Cardiac muscle cell (in vitro differentiated cells and primary cell): ENCODE measurements at places on chromosomes 3 and 15. TPM values are rescaled to one million over a fixed set of nuclear protein-coding genes. Genes with fewer than 3 reads are reported as not detected.
A peak's percentile ranks its signal among the peaks of the same experiment; 100 is the strongest.

DNA sequence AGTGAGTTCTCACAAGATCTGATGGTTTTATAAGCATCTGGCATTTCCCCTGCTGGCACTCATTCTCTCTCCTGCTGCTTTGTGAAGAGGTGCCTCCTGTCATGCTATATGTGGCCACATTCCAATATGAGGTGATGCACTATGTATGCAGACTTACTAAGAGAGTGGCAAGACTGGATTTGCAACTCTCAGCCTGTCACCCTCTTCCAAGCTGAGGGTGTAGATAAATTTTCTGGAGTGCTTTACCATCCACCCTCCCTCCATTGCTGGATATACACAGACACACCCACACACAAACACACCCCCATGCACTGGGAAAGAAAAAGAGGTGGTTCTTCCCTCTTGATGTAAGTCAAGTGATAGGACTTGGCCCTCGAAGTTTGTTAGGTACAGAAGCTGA is 30.2 kb upstream of the CHMP2B start:
- no peak for DNase-seq

- DNase-seq, result no peak
Measured at GRCh38 chr15:74374648-74375302, 7.3 kb upstream of the CYP11A1 start.

DNA sequence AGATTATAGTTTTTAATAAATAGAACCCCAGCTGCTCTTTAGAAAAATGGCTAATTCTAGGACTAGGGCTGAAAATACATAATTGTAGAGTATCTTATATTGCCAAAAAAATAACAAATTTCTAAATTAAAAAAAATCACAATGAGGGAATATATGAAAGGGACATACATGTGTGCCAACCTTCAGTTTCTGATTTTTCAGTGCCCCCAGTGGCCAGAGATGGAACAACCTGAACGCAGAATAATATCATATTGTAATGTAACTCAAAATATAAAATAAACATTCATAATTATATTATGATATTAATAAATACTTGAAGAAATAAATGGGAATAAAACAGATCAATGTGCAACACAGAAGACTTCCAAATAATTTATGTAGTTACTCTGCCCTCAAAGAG is 460.5 kb downstream of the ZNF385D start:
- DNase-seq, result peak; percentile 2

DNA sequence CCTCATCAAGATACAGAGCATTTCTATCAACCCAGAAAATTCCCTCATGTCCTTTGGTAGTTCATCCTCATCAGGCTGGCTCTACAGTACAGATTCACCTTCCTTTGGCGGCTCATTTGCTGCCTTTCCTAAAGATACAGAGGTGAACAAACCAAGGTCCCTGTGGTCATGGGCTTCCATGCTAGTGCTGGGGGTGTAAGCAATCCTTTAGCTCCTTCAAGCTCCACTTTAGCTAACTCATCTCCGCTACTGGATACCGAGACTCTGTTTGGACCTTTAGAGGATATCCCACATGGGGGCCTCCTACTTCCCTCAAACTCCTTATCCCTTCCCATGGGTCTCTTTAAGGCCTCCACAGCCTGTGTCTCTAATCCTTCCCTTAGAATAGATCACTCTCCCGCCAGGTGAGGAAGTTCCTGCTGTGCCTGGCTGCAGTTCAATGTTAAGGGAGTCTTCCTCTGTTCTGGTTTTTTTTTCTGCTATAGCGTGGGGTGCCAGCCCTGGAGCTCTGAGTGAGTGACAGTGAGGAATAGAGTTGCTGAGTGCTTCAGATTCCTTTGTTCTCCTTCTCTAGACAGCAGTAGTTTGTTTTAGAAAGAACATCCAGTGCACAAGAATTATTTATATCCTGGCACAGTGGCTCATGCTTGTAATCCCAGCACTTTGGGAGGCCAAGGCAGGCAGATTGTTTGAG is 30.7 kb downstream of the CLEC3B start:
- no peak for DNase-seq

GRCh38 chr3:181488536-181488935 is 223.2 kb upstream of the SOX2 start:
- DNase-seq, result no peak

- no peak for DNase-seq
Measured at GRCh38 chr15:55669270-55669669, 73.7 kb downstream of the PRTG start.

DNA sequence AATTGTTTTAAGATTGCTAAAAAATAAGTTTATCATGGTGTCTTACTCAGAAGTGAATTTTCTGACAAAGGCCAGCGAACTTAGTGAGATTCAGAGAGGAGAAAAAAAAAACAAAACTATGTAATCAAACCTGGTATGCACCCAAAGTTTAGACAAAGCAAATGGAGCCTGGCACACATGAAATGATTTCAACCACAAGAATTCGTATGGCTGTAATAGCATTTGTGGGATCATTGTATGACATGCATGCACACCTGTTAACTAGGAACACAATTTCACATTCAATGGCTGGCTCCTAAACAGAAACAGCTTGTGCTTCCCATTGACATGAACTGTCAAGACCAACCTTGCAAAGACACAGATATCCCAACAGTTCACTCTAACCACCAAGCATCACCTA is 94.6 kb downstream of the ZIC4 start:
- no peak for DNase-seq

Gene C2CD4A
- not detected in 2 replicates for polyA plus RNA-seq

Gene TFG
- polyA plus RNA-seq, result 314 and 365 TPM in 2 replicates

Gene GOLGA6L10
- polyA plus RNA-seq, result 0.24 and 0.27 TPM in 2 replicates

Gene AMIGO3
- polyA plus RNA-seq, result 0.46 and 2.6 TPM in 2 replicates

Gene CIDEC
- 0.37 TPM in 1 of 2 replicates, not detected in the other for polyA plus RNA-seq

Gene ANO10
- 31.8 and 36.6 TPM in 2 replicates for polyA plus RNA-seq

Gene SLC12A1
- not detected in 2 replicates for polyA plus RNA-seq

Gene GPR27
- 23.8 and 27.2 TPM in 2 replicates for polyA plus RNA-seq
